Stimulated activated CD8-positive, alpha-beta memory T cell treated with anti-CD3 and anti-CD28 coated beads, Interleukin-2, amount 100 ng/mL, for 48 hours (primary cell): ENCODE measurements at places on chromosomes 2 and 18.

DNA sequence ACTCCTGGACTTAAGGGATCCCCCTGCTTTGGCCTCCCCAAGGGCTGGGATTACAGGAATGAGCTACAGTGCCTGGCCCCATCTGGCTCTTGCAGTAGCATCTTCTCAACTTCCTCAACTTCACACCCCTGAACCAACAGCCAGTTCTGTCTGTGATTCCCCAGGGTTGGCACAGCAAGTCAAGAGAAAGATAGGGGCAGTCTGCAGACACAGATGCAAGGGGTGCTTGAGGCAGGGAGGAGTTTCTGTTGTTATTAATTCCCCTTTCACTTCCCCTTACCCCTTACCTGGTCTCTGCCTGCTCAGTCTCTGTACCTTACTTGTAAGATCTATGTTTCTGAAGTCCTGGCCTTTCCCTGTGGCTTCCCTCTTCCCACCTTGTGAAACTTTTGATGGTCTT is 54.1 kb upstream of the MEX3C start:
- no peak for DNase-seq

DNA sequence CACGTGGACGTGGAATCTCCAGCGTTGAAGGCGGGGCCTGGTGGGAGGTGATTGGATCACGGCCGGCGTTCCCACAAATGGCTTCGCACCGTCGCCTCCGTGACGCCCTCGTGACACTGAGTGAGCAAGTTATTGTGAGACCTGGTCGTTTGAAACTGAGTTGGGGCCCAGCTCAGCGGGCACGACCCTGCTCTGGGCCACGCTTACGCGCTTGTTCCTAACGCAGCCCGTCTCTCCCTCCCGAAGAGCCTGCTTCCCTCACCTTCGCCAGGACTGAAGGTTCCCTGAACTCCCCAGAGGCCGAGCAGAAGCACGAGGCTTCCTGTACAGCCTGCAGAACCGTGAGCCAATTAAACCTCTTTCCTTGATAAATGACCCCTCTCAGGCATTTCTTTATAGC is 121.8 kb downstream of the RTP5 start:
- DNase-seq, result no peak

DNA sequence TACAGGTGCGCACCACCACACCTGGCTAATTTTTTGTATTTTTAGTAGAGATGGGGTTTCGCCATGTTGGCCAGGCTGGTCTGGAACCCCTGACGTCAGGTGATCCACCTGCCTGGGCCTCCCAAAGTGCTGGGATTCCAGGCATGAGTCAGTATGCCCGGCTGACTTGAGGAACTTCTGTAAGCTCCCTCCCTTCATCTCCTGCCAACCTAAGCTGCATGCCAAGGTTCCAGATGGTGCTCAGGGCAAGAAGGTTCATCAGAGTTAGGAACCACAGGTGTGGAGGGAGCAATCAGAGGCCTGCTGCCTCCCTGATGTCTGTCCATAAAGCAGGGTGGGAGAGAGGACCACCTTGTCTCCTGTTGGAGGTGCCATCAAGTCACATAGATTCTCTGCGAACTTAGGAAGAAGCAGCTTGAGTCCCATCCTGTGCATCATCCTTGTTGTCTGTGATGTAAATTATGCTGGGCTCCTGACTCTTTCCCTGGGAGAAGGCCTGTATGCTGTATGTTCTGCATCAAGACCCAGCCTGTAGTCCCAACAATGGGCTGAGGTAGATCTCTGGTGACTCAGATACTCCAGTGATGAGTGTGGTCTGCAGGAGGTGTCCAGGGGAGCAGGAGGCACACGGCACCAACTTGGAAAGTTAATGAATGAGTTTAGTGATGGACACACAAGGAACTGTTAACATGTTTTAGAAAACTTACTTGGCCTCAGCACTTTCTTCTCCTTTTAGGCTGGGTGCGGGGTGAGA is 53.1 kb downstream of the TMEM17 start:
- no peak for DNase-seq

DNA sequence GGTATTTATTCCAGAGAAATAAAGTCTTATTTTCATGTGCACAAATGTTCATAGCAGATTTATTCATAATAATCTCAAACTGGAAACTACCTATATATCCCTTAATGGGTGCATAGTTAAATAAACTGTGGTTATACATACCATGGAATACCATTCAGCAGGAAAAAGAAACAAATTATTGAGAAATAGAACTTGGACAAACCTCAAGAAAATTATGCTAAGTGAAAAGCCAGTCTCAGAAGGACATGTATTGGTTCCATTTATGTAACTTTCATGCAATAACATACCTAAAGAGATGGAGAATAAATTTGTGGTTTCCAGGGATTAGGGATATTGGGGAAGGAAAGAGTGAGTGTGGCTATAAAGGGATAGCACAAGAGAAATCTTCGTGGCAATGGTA is 452.6 kb downstream of the SETBP1 start:
- DNase-seq, result no peak

DNA sequence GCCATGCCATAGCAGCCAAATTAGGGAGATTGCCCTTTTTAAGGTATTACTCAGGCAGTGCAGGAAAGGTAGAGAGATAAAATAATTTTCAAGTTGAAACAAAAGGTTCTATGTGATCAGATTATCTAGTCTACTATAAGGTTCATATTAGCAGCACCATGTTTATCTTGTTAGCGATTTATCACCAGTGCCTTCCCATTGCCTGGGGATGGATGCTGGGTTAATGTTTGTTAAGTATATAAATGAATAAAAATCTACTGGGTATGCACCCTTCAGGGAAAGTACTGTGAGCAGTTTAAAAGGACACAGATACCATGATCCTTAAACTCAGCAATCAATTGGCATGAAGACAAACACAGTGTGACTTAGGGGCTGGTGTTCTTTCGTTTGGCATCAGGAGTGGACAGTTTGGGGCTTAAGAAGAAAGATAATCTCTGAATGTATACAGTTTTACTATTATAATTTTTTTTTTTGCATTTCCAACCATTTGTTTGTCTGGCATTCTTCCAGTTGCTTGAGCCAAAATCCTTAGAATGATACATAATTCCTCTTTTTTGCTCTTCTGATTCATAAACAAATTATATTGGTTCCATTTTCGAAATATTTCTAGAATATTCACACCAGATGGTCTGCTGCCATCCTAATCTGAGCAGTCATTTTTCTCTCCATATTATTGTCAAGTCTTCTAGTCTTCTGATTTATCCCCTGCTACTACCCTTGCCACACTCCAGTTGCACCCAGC is 512.8 kb upstream of the SLC8A1 start:
- DNase-seq, result no peak

GRCh38 chr2:236261452-236261851 is 2.8 kb downstream of the ASB18 start:
- no peak for DNase-seq

GRCh38 chr2:190789074-190790004 is 91.3 kb upstream of the GLS start:
- DNase-seq, result no peak

DNA sequence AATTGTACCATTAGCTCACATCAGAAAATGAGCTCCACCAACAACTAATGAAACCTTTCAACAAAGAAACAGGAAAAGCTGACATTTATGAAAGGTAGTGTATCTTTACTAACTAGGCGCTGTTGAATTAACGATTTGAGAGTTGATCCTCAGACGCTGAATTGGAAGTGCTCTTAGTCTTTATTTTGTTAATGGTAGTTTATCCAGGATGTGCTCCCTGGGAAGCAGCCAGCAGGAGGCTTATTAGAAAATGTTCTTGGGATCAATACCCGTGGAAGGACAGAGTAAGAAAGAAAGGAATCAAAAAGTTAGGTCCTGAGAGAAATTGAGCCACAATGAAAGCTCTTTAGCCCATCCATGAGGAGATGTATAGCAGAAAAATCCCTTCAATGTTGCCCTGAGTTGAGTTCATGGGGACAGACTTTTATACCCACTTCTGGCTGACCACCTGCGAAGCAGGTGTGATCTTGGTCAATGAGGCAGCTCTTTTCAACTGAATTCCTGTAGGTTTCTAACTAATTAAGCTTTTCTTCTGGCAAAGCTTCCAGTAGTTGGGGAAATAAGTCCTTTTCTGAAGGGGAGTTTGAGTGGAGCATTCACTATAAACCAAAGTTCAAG is 492.6 kb upstream of the REG3G start:
- DNase-seq, result no peak

- DNase-seq, result no peak
Observed at GRCh38 chr2:64404743-64405142, 49.2 kb upstream of the LGALSL start.

DNA sequence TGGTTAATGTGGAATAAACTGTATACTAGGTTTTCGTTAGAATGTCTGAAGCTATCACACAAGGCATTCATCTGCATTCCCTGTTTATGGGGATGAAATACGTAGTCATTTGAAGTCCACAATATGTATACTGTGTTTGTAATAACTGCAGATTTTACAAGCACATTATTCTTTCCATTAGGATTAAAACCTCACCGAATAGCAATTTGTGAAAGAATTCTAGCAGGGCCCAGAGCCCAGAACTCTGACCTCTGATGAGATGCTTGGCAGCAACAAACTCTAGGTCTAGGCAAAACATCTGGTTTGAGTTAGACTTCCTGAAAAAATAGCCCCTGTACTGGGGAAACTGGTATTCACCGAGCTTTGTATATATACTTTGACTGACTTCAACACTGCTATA is 158.2 kb downstream of the SRBD1 start:
- DNase-seq, result no peak

GRCh38 chr2:197307236-197307932 is 3.2 kb downstream of the ANKRD44 start:
- DNase-seq, result no peak

GRCh38 chr18:46536215-46536874 is 120.7 kb downstream of the LOXHD1 start:
- no peak for DNase-seq

- no peak for DNase-seq
Observed at GRCh38 chr2:71720283-71720560, 266.9 kb downstream of the DYSF start.

DNA sequence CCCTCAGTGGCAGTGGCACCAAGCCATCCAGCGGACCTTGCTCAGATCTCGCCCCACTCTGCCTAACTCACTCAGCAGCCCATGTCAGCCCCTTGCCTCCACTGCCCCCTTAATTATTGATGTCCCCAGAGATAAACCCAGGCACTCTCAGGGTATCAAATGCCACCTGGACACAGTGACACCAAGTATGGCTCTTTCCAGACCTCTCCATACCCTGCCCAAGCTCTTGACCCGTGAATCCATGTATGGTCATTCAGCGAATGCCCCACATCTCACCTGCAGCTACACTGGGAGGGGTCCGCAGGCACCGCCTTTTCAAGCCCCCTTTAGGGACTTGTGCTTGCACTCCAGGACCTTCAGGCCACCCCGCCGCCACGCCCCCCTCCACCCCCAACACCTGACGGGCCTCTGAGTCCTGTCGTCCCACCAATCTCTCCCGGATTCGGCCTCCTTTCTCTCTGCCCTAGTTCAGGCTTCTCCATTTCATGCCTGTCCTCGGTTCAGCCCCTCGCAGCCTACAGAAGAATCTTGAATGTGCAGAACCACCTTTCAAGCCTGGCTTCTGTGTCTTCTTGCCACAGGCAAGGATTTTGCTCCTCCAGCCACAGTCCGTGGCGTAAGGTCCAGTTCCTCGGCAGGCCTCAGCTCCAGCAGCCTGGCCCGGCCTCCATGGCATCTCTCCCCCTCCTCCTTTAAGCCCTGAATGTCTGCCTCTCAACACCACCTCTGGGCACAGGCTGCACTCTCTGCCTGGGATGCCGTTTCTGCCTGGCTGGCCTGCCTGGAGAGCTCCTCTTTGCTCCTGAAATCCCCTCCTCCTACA is 54.1 kb upstream of the ODC1 start:
- no peak for DNase-seq

GRCh38 chr2:64114063-64114911 is 29.9 kb downstream of the PELI1 start:
- DNase-seq, result no peak

DNA sequence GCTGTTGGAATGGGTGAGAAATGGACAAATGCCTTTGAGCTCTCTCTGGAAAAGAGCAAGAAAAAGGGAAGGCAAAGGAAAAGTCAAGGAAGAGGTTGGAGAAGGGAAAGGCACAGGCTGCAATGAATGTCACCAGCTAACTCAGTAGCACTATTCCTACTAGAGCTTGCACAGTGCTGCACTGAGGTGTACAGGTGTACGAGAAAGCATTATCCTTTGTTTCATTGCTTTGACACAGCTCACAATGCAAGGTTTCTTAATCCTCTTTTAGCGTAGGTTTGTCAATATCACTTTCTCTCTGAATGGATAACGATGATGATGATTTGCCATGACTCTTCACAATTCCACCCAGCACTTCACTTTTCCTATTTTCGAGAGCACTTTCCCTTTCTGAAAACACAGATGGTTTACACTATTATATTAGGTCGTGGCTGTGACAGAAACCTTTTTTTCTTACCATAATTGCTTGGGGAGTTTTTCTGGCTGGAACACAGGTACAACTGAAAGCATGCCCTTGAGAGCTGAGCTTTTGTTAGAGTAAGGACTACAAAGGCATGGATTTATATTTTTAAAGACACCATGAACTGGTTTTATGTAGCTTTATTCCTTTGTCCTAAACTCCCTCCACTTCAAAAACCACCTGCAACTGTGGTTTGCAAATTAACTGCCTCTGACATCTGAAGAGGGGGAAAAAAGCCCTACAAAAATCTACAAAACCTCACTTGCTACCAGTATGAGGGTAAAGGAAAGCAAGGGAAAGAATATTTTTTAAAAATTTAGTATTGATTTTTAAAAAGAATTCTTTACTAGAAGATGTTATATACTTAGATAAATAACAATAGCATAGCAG is 265.5 kb downstream of the TGIF1 start:
- no peak for DNase-seq

GRCh38 chr18:48375150-48375800 is 33.9 kb downstream of the ZBTB7C start:
- no peak for DNase-seq

- peak; percentile 83 for DNase-seq
Observed at GRCh38 chr2:241443486-241444223, 64.7 kb downstream of the STK25 start.

GRCh38 chr2:128781585-128782385 is 463.1 kb upstream of the HS6ST1 start:
- no peak for DNase-seq

GRCh38 chr2:144071461-144071860 is 448.5 kb downstream of the ZEB2 start:
- DNase-seq, result no peak

GRCh38 chr2:54456612-54457322 is 640 bp downstream of the SPTBN1 start:
- no peak for DNase-seq

DNA sequence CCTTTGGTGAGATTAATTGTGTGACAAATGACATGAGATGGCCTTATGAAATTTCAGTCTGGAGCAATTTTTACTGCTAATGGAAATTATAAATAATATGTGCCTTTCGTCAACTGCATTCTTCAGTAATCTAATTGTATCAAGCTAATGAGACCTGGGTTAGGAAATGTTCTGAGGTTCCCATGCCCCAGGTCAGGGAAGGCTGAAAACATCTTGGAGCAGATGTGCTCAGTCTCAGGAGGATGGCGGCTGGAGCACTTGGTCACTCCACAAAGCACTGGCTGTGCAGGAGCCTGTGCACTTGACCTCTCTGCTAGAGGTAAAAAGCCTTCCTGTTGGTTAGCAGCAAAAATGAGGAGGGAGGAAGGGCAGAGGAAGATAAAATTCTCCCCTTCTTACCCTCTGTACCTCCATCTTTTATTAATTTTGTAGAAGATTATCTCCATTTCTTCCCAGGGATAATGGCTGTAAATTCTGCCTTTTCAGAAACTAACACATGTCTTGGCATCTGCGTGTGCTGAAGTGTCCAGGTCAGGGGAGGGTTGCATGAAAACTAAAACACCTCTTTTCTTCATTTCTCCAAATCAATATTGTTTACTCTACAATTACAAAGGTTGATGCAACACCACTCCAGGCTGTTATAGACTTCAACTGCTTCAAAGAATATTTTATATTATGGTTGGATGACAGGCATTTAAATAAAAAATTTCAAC is 1606.4 kb upstream of the ACVR2A start:
- DNase-seq, result no peak
